Glomerular endothelial cell (primary cell): ENCODE measurements at places on chromosomes 7 and 10.

DNA sequence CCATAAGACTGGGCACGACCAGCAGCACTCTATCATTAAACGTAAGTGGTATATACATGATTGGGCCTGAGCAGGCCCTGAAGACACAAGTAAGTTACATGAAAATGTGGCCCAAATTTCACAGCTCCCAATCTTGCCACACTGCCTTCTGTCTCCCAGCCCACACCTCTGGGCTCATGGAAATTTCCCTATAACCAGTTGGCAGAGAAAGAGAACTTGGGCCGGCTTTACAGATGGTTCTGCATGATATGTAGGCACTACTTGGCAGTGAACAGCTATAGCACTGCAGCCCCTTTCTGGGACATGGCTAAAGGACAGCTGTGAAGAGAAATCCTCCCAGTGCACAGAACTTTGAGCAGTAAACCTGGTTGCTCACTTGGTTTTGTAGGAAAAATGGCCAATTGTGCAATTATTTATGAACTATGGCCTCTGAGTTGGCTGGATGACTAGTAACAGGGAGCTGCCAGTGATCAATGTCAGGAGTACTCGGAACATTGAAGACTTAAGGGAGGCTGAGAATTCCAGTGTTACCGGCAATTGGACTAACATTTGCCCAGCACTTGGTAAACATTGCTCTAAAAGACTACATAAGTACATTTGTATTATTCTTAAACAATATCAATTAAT, 1006.6 kb upstream of the LRRN3 start:
- no peak for DNase-seq

GRCh38 chr7:10239695-10240345, 733.9 kb upstream of the PHF14 start:
- no peak for DNase-seq

- no peak for DNase-seq
Measured at GRCh38 chr7:138917771-138918170, 63.4 kb downstream of the KIAA1549 start.

- DNase-seq, result no peak
Measured at GRCh38 chr7:84492098-84493034, 297.8 kb upstream of the SEMA3A start.

GRCh38 chr10:63583909-63584724, 62.9 kb downstream of the REEP3 start:
- no peak for DNase-seq

GRCh38 chr10:2294739-2295138, 557.4 kb upstream of the ADARB2 start:
- no peak for DNase-seq

GRCh38 chr7:37526623-37527022, 78.0 kb upstream of the ELMO1 start:
- no peak for DNase-seq

- no peak for DNase-seq
Measured at GRCh38 chr10:44292390-44293002, 92.4 kb downstream of the CXCL12 start.

- DNase-seq, result no peak
Measured at GRCh38 chr7:151669762-151670161, 150.1 kb upstream of the RHEB start.

GRCh38 chr7:115145512-115145911, 223.6 kb downstream of the MDFIC start:
- no peak for DNase-seq

DNA sequence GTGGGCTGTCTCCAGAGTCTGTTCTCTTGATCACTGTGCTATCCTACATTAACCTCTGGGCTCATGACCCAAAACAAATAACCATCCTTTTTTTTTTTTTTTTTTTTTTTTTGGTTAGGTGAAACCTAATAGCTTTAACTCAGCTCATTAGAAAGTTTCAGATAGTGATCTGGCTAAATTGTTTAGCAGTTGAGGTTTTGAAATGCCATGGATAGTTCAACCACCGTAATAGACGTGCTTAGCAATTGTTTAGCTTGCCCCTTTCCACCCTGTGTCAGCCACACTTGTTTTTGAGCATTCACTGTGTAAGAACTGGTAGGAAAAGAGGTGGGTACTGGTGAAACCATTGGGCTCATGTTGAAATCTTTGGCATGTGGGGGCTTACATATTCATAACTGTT, 3.8 kb downstream of the PLCE1 start:
- no peak for DNase-seq

- DNase-seq, result no peak
Measured at GRCh38 chr10:62653254-62653653, 151.3 kb upstream of the ADO start.

- no peak for DNase-seq
Measured at GRCh38 chr10:21517134-21518031, 8.1 kb downstream of the SKIDA1 start.

DNA sequence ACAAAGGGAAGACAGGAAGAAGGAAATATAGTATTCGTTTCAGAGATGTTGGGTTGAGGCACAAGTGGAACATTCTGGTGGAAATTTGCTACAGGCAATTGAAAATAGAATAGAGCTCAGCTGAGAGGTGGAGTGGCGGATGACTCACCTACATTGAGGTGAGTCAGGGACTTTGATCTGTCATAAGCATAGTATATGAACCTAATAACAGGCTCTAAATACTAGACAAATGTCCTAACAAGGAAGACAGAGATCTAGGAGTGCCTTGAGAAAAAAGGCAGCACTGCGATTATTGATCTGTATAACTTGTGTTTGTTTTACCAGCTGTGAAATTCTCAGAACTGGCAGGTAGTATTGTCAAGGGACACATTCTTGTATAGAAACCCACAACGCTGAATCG, 907 bp upstream of the IFRD1 start:
- DNase-seq, result no peak

DNA sequence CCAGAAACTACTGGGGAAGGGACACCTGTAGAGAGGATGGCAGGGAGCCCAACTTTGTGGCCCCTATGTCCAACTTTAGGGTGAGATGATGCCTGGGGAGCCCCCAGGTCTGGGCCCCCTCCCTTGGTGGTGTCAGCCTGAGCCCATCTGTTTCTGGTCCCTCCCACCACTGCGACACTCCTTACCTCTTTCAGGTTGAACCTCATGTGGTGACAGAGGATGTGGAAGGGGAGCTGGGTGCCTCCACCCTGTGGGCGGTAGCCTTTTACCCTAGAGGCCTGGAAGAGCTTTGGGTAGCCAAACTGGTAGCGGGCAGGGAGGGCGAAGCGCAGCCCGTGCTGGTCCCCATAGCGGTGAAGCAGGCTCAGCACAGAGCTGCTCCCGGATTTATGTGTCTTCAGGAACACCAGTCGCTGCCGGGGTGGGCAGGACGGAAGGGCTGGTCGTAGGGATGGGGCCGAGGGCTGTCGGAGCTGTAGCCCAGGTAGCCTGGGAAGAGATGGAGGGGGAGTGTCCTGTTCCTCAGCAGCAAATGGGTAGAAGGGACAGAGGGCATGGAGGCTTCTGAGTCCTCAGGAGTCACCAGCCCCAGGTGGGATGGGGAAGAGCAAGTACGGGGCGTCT, 2.0 kb downstream of the GAL3ST4 start:
- DNase-seq, result no peak

DNA sequence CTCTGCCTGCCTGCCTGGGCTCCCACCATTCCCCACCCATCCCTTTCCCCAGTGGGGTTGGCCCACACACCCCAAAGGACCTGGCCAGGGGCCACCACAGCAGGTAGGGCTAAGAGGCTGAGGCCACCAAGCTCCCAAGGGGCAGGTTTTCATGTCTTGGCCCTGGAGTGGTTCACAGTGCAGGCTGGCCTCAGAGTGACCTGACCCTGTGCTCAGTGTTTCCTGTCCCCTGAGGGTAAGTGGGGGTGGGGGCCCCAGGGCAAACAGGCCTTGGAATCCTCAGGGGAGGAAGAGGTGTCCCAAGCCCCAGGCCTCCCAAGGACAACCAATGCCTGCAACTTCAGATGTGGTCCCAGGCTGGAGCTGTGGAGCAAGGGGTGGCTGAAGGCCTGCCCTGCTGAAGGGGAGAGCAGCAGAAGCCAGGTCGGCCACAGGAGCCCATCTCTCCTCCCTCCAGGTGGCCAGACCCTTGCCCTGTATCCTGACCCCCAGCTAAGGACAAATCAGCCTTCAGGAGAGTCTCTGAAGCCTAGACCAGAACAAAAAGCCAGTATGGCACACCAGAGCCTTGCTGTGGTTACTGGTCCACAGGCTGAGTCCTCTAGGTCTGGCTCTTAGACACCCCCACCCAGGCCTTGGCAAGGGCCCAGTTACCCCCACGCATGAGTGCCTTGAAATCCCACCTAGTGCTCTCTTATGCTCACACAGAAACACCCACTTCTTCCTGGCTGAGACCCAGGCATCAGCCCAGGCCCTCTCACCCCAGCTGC, 27.6 kb downstream of the POLL start:
- DNase-seq, result no peak

DNA sequence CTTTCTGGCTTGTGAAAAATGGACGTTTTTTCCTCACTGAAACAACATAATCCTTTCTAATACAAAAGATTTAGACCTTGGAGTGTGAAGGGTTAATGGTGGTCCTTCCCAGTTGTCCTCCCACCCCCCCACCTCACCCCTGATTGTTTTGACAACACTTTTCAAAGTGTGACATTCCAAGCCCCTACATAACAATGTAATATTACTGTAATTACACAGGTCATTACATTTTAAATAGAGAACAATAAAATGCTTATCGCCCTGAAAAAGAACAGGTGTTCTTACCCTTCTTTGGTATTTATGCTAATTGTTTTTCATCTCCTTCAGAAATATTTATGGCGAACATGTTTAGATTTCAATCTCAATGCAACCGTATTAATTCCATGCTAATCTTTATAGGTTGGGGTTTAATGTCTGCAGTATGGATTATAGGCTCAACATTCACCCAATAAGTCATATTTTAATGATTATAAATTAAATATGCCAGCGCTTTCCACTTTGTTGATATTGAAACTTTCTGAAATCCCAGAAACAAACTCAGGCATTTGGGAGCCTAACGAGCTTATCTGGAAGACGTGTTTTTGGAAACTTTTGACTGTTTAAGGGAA, 5.0 kb downstream of the TCF7L2 start:
- DNase-seq, result no peak

DNA sequence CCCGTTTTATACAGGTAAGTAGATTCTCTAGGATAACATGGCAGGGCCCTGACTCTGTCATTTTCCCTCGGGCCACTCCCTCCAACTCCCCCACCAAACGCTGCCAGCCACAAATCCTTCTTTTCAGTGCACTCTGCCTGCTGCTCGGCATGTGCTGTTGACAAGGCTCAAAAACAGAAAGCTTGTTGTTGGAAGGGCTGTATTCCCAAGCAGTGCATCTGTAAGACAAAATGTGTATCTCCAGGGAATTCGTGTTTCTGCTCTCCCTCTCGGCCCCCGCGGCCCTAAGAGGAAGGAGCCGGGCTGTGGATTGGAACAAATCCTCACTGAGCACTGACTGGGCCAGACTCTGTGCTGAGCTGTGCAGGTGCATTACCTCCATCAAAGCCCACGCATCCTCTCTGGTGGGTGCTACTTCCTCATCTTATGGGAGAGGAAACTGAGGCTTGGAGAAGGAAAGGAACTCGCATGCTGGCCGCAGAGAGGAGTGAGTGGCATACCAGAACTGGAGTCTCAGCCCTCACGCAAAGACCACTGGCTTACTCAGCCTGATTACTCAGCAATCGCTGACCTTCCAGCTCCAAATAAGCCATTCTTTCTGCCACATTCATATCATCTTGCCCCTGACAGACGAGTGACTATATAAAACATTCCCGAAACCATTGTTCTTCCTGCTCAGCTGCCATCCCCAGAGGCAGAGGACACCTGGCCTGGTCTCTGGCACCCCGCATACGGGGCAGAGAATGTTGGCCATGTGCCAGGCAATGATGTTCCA, 33.5 kb upstream of the ENO4 start:
- DNase-seq, result no peak

DNA sequence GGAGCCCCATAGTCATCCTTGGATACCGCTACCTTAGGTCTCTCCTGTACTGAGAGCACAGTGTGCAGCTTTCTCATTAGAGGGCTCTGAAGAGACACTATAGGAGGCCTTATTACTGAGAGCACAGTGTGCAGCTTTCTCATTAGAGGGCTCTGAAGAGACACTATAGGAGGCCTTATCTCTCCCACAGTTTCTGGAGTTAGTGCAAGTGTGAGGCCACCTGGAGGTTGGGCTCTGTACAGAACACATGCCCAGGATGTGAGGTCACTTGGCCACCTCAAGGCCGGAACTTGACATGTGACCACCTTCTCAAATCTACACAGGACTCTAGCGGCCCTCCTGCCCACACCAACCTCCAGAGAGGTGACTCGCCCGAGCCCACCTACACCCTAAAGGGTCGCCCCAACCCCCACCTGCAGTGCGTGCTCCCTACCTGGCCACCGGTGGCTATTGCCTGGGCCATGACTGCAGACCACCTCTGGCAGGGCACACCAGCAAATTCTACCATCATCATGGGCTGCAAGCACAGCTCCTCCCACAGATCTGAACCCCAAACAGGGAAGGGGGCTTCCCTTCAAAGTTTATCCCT, 24.6 kb downstream of the FRMPD2 start:
- DNase-seq, result no peak

GRCh38 chr7:114689406-114689805, 232.5 kb upstream of the MDFIC start:
- no peak for DNase-seq

- no peak for DNase-seq
Measured at GRCh38 chr10:101858723-101859500, 15.3 kb upstream of the KCNIP2 start.

- DNase-seq, result no peak
Measured at GRCh38 chr7:17095931-17096330, 202.5 kb upstream of the AHR start.

DNA sequence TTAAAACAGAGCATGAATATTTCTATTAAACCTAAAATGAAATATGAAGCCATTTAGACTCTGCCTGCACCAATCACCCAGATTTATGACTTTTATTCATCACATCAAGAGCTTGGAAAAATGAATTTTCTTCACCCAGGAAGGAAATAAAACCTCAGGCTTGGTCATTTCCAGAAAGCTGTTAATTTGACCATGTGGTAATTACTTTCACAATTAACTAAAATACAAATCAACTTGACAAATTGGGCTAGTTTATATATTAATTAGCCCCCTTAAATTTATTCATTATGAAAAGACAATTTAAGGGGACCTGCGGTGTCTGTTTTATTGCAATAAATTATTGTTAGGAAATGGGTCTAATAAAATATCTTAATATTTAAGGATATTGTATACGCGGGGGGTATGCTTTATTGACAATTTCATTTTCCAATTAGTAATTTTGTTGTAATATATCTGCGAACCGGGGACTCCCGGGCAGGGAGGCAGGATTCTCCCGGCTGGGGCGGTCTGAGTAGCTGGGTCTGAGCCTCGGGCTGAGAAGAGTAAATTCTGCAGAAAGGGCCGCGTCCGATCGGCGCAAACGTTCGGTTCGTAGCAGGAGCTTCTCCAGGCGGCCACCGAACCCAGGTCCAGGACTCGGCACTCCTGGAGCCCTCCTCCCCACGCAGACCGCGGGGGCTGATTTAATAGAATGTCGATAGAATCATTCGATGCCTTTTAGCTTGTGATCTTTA, 9.4 kb upstream of the MNX1 start:
- DNase-seq, result no peak
